ENCODE measurements at places on chromosomes 1 and 21.

DNA sequence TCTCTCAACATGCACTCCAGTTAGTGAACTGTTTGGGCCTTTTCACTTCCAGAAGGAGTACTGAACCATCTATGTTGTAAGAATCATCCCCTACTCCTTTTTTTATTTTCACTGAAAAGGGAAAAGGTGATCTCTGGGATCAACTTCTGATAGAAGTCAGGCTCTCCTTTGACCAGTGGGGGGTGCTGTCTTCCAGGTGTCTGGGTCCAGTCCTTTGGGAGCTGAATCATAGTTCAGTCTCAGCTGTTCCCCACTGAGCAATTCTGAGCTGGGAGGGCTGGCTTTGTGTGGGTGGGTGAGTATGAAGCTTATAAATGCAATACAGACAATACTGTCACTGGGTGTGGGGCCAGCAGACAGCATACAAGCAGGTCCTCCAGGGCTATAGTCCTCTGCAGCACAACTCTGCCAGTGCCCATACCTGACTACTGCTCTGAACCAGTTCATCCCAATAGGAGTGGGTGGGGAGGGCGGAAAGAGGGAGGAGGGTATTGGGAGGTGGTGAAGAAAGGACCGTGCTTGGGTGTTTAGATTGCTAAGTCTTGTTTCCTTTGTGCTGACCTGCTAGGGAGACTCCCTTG is 12.5 kb upstream of the SARS1 start:
- peak; percentile 63 for DNase-seq

DNA sequence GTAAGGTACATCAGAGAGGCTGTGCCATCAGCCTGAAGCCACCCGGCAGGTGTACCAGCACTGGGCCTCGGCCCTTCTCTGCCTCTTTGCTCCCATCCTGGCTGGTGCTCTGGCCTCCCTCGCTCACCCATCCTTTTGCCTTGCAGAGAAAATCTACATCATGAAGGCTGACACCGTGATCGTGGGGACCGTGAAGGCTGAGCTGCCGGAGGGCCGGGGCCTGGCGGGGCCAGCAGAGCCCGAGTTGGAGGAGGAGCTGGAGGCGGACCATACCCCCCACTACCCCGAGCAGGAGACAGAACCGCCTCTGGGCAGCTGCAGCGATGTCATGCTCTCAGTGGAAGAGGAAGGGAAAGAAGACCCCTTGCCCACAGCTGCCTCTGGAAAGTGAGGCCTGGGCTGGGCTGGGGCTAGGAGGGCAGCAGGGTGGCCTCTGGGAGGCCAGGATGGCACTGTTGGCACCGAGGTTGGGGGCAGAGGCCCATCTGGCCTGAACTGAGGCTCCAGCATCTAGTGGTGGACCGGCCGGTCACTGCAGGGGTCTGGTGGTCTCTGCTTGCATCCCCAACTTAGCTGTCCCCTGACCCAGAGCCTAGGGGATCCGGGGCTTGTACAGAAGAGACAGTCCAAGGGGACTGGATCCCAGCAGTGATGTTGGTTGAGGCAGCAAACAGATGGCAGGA is 24.5 kb upstream of the TNFRSF1B start:
- no peak for DNase-seq

- DNase-seq = no peak
Measured at GRCh38 chr21:38787461-38788274, 18.1 kb upstream of the ETS2 start.

GRCh38 chr1:60746278-60746791 is 336.0 kb upstream of the NFIA start:
- no peak for DNase-seq
